ENCODE measurements at places on chromosomes 5 and 9. TPM values are rescaled to one million over a fixed set of nuclear protein-coding genes. Genes with fewer than 3 reads are reported as not detected.

GRCh38 chr5:116702776-116703175 is 128.2 kb upstream of the SEMA6A start:
- H3K27me3 ChIP-seq, result no peaks in the 10 kb centered on the region
- H3K4me3 ChIP-seq, result no peak overlapping the region
- H3K4me1 ChIP-seq, result no peaks in the 10 kb centered on the region
- no peak for DNase-seq
- H3K27ac ChIP-seq, result no peak overlapping the region

DNA sequence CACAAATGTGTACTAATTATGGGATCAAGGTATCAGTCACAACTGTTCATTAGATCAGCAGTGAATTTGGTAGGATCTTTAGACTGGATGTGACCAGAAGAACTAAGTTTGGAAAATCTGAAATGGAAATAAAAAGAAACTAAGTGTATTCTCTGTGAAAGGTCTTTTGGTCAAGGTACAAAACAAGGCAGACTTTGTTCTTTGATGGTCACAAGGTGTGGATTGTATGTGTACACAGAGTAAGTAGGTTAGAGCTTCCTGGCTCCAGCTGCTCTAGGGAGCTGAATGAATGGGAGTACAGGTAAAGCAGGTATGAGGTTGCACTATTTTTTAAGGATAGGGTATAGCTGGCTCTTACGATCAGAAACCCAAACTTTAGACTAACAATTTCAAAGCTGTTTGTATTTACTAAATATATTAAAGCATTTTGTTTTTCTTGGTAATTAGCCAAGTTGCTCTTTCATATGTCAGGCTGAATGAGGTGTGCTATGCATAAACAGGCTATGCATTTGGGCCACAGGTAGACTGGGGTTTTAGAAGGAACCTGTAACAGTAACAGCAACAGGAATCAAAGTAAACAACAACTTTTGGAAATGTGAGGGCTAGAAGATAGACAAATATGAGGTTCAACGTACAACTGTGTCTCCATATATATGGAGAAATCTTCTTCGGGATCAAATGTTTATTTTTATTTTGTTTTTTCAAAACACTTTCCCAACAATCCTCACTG is 32.5 kb downstream of the FAM169A start:
- peak overlapping the region; percentile 0 for H3K4me3 ChIP-seq
- H3K36me3 ChIP-seq, result peaks cover 58% of the 10 kb centered on the region
- no peak for DNase-seq
- no peak overlapping the region for H3K27ac ChIP-seq
- peaks cover 12% of the 10 kb centered on the region for H3K4me1 ChIP-seq

GRCh38 chr5:43798740-43799139 is 195.8 kb downstream of the NNT start:
- no peaks in the 10 kb centered on the region for H3K4me1 ChIP-seq
- DNase-seq, result no peak
- H3K4me3 ChIP-seq, result no peak overlapping the region
- H3K27ac ChIP-seq, result no peak overlapping the region
- H3K27me3 ChIP-seq, result no peaks in the 10 kb centered on the region

GRCh38 chr5:10712574-10713366 is 48.3 kb downstream of the DAP start:
- H3K27me3 ChIP-seq, result no peaks in the 10 kb centered on the region
- no peak for DNase-seq
- no peaks in the 10 kb centered on the region for H3K4me1 ChIP-seq
- H3K27ac ChIP-seq, result no peak overlapping the region

- no peak overlapping the region for H3K4me3 ChIP-seq
- no peaks in the 10 kb centered on the region for H3K27me3 ChIP-seq
- DNase-seq, result no peak
- H3K4me1 ChIP-seq, result no peaks in the 10 kb centered on the region
- no peaks in the 10 kb centered on the region for H3K36me3 ChIP-seq
Observed at GRCh38 chr9:121344184-121344583, 25.9 kb downstream of the STOM start.

GRCh38 chr5:80036615-80037014 is 1.5 kb downstream of the THBS4 start:
- no peak for DNase-seq
- H3K27ac ChIP-seq, result no peak overlapping the region
- peaks cover 40% of the 10 kb centered on the region for H3K27me3 ChIP-seq

GRCh38 chr9:89993678-89994630 is 389.1 kb downstream of the GADD45G start:
- H3K4me3 ChIP-seq, result no peak overlapping the region
- no peaks in the 10 kb centered on the region for H3K27me3 ChIP-seq
- DNase-seq, result peak; percentile 77
- H3K27ac ChIP-seq, result no peak overlapping the region
- H3K36me3 ChIP-seq, result no peaks in the 10 kb centered on the region
- peaks cover 19% of the 10 kb centered on the region for H3K4me1 ChIP-seq

Gene PCDHA2
- total RNA-seq, result 2.5 TPM
